ENCODE measurements at places on chromosomes 7 and 10.
A peak's percentile ranks its signal among the peaks of the same experiment; 100 is the strongest.

DNA sequence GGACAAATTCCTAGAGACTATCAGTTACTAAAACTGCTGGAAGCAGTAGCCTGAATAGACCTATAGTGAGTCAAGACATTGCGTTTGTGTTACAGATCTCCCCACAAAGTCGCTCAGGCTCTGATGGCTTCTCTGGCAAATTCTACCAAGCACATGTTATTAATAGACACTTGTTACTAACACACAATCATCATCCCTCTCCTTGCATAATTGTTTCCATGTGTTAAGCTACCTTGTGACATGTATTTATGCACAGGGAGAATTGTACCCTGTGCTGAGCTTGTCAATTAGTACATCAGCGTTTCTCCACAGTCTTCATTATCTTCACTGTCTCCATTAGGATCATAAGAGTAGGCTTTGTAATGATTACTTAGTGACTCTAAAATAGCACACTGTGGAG is 31.2 kb downstream of the DYNC2I1 start:
- DNase-seq, result no peak

DNA sequence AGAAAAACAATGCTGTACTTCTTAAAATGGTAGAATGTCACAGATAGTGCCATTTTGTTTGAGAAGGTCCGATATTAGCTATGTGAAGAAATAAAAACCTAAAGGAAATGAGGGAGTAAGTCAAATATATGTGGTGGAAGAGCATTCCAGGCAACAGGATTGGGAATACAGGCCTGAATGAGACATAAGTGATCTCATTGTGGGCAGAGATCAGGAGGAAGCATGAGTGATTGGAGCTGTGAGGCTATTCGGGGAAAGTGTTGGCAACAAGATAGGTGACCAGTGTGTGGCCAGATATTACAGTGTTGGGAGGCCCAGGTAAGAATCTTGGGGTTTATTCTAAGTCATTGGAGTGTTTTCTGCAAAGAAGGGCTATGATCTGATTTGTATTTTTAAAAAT is 41.3 kb upstream of the AGMO start:
- DNase-seq, result no peak

DNA sequence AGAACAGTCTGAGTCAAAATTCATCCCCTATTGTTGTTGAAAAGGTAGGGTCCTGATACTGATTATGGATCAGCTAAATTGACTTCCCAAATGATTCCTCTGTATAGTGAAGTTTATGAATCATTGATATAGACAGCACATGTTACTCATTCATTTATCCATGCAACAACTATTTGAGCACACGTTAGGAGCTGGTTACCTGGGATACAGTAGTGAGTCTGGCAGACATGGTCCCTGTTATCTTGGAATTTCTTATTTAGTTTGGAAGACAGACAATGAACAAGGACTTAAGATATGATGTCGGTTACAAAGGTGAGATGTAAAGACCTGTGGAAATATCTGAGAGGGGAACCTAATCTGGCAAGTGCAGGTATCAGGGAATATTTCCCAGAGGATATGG is 28.0 kb upstream of the KIAA1217 start:
- DNase-seq, result no peak

- DNase-seq, result no peak
Observed at GRCh38 chr10:100184840-100185239, 989 bp downstream of the ERLIN1 start.

DNA sequence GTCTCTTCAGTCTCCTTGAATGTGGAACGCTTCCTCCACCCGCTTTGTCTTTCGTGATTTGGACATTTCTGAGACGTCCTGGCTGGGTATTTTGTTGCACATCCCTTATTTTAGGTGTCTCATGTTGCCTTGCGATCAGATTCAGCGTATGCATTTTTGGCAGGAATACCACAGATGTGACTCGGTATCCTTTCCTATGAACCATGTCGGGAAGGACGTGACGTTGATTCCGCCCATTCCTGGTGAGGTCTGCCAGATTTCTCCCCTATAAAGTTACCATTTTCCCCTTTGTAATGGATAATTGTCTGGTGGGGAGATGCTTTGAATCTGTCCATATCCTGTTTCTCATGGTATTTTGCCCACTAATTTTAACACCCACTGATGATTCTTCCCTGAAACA is 49.6 kb downstream of the RBM17 start:
- DNase-seq, result no peak

GRCh38 chr7:97167176-97167575 is 49.7 kb downstream of the SDHAF3 start:
- no peak for DNase-seq

DNA sequence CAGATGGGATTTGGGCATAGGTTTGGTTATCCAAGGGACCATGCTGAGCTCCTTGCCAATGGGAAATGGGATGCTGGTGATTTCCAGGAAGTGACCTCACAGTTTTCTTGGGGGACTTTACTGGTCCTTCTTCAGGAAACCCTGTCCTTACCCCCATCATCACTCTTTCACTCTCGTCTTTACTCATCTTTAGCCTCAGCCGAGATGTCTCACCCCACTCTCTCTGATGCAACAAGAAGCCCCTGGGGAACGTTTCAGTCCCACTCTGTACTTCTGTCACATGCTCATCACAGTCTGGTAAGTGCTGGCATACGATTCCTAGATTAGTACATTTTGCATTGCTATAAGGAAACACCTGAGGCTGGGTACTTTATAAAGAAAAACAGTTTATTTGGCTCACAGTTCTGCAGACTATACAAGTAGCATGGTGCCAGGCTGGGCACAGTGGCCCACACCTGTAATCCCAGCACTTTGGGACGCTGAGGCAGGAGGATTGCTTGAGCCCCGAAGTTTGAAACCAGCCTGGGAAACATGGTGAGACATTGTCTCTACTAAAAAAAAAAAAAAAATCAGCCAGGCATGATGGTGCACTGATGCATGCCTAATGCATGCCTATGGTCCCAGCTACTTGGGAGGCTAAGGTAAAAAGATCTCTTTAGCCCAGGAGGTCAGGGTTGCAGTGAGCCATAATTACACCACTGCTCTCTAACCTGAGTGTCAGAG is 63.5 kb upstream of the VKORC1L1 start:
- DNase-seq, result no peak

- no peak for DNase-seq
Observed at GRCh38 chr7:25314731-25315267, 86.5 kb upstream of the NPVF start.

DNA sequence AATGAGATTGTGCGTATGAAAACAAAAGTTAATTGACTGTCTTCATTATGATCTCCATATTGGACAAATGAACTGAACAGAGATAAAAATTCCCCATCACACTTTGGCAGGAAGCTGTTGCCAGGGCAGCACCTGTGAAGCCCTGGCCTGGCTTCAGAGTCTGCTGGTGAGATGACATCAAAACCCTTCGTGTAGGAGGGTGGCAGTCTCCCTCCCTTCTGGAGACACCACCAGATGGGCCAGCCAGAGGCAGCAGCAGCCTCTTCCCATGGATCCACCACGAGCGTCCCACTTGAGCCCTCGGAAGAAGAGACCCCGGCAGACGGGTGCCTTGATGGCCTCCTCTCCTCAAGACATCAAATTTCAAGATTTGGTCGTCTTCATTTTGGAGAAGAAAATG is at the start of gene DNTT:
Gene DNTT, plus strand, starts transcription at position 205 of the 400 bp plus-strand sequence. Its CDS starts 64 bp downstream, at position 269.
- no peak for DNase-seq

- DNase-seq, result no peak
Observed at GRCh38 chr7:4479367-4480039, 202.6 kb upstream of the FOXK1 start.

GRCh38 chr7:130959743-130960207 is 225.8 kb upstream of the KLF14 start:
- DNase-seq, result no peak

DNA sequence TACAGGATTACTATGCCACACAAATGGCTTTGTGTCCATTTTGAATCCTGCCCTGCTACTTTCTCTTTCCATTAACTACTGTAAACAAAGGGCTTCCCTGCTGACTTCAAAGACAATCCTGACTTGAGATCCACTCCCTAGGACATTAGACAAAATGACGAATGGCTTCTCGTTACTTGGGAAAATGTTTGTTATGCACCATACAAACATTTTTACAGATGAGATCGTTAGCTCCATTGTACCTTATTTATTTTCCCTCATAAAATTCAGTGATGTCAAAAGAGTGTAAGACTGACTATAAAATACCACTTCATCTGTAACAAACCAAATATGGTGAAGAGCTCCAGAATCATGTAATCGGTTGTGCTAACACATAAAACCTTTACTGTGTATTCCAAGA is 121.8 kb downstream of the CD36 start:
- DNase-seq, result no peak

GRCh38 chr10:132806561-132807003 is 20.6 kb upstream of the NKX6-2 start:
- DNase-seq, result no peak

GRCh38 chr7:121570365-121570764 is 174.3 kb upstream of the FAM3C start:
- no peak for DNase-seq

- no peak for DNase-seq
Observed at GRCh38 chr7:12607134-12607533, 36.6 kb downstream of the SCIN start.

DNA sequence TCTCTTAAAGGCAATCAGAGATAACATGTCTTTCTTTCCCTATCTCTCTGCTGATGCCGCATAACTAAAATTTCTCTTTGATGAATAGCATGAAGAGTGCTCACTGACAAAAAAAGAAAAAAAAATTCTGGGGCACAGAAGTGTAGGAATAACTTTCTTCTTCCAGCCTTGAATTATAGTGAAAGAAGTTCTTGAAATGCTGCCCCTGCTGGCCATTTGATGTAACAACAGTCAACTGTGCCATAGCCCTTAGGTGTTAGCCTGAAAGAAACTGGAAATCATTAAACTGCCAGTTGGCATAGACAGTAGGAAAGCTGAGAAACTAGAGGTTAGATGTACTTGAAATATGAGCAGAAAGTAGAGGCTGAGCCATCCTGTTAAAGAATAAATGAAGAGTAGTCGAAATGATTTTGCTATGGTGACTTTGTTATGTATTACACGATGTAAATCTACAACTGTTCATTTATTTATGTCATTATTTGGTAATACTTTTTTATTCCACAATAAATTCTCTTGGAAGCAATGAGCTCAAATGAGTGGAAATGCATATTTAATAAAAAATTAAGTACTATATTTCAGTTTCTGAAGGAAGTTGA is 48.3 kb upstream of the FAM171A1 start:
- peak; percentile 14 for DNase-seq

- no peak for DNase-seq
Observed at GRCh38 chr7:116224492-116225098, 14.3 kb downstream of the TES start.

- DNase-seq, result no peak
Observed at GRCh38 chr10:80319725-80320290, 30.4 kb upstream of the MAT1A start.

DNA sequence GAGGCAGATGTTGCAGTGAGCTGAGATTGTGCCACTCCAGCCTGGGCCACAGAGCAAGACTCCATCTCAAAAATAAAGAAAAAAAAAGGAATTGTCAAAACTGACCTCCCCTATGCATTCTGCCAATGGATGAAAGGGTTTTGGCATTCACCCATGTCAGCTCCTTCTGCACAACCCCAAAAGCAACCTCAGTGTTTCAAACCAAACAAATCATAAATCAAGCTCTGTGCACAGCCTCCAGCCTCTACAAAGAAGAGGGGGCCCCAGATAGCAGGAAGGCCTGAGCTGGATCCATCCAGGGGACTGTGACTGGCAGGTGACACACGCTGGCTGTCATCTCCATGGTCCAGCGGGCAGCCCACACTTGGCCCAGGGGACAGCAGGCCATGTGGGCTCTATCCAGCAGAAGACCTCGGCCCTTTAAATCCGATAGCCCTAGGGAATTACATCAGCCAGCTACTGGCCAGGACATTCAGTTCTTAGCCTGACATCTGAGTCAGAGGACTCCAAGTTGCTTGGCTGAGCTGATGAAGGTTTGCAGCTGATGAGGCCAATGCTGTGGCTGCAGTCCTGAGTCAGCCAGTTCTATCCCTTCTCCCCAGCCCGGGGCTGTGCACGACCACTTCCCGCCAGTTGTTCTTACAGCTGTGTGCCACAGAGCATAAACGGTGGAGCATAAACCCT is 52.0 kb upstream of the FIGNL1 start:
- no peak for DNase-seq

- DNase-seq, result no peak
Observed at GRCh38 chr10:133010095-133010842, 67.9 kb upstream of the CFAP46 start.

- no peak for DNase-seq
Observed at GRCh38 chr10:391847-392704, 256.8 kb downstream of the ZMYND11 start.

DNA sequence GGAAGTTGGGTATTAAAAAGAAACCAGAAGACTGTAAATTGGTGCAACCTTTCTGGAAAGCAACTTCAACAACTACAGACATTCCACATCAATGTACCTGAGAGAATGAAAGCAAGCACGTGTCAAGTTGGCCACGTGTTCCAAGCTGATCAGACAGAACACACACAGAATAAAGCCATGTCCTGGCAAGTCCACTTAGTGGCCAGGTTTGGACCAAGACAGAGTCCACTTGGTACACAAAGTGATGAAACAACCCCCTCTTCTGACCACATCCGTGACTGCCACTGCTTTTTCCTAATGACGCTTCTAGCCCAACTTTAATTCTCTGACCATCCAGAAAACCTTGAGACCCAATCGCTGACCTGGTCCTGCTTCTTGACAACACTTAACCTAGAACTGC is 109.4 kb downstream of the ABLIM1 start:
- no peak for DNase-seq

DNA sequence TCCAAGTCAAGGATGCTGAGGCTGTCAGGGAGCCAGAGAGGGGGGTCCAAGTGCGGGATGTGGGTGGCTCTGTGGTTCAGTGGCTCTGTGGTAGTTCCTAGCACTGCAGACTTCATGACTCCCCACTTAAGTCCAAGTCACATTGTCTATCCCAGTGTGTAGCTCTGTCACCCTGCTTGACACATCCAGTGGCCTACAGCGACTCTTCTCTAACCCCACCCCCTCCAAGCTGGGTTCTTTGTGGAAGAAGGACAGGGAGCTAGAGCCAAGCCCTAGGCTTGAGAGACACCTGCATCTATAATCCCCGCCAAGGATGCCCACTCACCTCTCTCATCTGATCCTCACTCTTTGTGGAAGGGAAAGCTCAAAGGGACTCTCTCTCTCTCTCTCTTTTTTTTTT is 57.6 kb downstream of the ADCYAP1R1 start:
- DNase-seq, result no peak

DNA sequence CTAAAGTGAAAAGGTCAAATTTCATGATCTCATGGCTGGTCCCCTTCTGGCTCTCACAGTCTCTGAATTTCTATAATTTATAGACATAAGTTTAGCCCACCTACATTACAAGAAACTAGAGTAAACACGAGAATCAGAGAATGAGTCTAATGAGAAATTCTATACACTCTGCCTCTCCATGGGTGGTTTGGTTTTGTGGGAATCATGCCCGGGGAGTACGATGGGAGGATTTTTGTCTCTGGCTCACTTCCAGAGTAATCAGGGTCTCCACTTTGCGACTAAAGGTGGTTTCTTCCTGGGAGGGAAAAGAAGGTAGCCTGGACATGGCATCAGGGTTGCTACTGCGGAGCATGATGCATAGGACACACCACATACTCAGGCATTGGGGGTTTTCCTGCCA is 69.7 kb downstream of the MRC1 start:
- DNase-seq, result no peak

All from T-helper 9 cell (primary cell).